Hepatocyte (in vitro differentiated cells): ENCODE measurements at places on chromosomes 2 and 18.

DNA sequence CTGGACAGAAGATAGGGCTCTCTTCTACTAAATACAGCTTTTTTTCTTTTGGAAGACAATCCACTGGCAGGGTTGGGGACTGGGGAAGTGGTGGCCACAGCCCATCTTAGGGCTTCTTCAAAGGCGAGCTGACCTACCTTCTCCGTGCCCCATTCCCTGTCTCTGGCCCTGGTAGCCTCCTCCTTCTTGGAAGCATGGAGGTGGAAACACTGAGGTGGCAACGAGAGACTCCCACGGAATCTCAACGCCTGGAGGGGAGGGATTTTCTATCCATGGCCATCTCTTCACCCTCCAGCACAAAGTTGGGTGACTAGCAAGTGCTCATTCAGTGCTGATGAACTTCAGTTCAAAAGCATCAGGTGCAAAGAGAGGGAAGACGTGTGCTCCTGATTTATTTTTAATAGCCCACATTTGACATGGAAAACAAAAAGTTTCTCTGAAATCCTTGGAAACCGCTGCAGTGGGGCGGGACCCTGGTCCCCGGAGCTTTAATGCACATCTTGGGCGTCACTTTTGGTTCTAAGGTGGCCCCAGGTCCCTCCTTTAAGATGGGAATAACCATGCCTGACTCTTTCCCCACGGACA lies 633 bp upstream of the ARMC9 start:
- DNase-seq = no peak

- DNase-seq = no peak
These were observed 57.4 kb downstream of the FAM168B start for GRCh38 chr2:131035826-131036231.

DNA sequence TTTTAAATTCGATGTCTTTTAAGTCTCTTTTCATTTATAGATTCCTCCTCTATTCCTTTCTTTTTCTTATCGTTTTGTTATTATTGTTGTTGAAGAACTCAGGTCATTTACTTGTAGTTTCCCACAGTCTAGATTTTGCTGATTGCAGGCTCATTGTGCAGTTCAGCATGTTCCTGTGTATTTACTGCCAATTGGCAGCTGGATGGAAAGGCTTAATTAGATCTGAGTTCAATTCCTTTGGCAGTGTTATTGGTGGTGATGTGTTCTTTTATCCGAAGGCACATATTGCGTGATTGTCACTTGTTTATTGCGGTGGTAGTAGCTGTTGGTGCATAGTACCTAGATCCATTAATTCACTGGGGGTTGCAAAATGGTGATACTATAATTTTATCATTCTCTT lies 180.7 kb downstream of the BABAM2 start:
- no peak for DNase-seq

DNA sequence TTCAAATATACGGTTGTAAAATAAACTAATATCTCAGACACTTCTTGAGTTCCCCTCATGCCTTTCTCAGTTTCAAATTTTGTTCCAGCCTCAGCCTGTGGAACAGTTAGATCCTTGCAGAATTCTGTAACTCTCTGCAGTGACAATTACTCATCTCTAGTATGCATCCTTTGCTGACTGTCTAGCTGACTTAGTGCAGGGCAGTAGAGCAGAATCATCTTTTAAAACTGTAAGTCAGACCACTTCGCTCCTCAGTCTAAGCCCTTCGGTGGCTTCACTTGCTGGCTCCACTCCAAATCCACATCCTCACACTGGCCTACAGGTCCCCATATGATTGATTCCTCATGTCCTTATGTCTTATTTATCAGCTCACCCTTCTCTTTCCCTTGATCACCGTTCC lies 164.1 kb upstream of the ZSWIM2 start:
- DNase-seq = no peak

DNA sequence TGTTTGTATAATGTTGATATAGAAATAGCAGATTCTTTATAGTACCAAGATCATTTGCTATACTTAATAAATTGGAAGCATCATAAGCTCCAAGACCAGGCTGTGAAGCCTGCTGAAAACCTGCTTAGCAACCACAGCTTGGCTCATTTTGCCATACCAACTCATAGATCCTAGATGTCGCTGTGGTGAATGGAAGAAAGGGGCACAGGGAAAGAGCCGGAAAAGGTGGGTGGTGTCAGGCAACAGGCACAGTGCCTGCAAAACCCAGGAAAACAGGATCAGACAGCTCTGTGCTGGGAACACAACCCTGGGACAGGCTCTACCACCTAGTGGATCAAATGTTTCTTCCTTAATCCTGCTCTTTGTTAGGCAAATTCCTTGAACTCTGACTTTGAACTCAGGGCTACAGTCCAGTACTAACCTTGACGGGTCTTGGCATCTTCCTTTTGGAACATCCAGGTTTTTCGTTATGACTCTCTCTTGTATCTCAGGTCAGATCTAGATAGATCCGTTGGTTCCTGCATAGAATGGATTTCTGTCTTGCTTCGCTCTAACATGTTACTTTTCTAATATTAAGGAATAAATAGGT lies 31.6 kb downstream of the TWSG1 start:
- peak; percentile 61 for DNase-seq
